Activated CD4-positive, CD25-positive, alpha-beta regulatory T cell treated with anti-CD3 and anti-CD28 coated beads, Interleukin-2, amount 50 U/mL, for 24 hours (primary cell): ENCODE measurements at places on chromosomes 16 and 17.

DNA sequence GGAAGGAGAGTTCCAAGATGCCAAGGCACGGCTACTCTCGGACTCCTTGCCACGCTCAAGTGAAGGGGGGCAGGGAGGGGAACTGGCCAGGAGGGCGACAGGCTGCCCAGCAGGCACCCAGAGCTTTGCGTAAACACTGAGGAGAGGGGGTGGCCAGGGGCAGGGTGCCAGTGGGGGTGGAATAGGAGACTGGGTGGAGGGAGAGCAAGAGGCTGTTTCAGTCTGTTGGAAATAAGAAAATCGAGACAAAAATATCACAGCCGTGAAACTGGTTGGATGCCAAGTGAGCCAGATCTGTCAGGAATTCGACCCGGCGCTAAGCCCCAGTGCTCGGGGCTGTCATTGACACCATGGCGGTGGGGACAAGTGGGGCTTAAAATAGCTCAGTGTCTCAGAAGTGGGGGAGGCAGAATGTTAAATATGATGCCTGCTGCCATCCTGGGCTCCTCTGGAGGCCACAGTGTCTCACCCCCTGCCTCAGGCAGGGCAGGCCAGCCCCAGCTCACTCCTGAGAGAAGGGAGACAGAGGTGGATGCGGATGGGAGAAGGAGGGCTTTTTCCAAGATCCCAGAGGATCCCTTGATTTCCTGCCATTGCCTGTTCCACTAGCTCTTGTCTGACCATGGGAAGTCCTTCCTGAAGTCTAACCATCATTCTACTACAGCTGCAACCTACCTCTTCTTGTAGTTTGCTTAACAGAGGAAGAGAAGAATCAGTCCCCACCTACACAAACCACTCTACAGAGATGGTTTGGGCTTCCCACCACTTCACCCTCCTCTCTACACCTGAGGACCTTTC lies 9.5 kb downstream of the PNMT start:
- no peak for ATAC-seq

- no peak for ATAC-seq
Measured at GRCh38 chr16:9443864-9444263, 352.4 kb downstream of the HAPSTR1 start.

GRCh38 chr16:67781565-67781921 lies 24.8 kb downstream of the RANBP10 start:
- peak; percentile 17 for ATAC-seq

DNA sequence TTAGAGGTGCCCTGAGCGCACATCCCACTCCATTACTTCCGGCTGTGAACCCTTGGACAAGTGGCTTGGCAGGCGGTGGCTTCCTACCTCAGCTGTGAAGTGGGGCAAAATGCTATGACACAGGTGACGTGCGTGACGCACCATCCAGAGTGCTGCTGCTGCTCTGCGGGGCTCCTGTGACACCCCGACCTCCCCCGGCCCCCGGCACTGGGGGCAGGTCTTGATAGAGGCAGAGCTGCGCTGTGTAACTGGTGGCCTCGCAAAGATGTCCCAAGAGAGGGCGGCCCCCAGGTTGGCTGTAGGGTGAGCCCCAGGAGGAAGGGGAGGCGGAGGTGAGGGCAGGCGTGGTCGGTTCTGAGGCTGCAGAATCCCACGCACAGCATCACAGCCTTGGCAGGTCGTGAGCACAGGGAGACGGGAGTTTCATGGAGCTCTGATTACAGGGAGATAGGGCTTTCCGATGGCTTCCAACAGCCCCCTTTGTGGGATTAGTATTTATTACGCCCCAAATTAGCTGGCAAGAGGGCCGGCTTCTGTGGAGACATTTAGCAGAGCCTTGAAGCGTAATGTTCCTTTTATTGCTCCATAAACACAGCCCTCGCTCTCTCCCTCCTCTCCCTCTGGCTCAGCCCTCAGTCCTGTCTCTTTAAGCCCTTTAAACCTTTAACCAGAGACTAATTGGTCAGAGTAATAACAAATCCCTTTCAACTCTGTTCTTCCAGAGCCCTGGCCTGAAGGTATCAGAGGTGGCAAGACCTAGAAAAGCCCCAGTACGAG lies 328.1 kb downstream of the C16orf95 start:
- no peak for ATAC-seq

- ATAC-seq, result no peak
Measured at GRCh38 chr17:230395-230770, 48.9 kb upstream of the DOC2B start.

GRCh38 chr17:17856386-17856785 lies 19.6 kb upstream of the SREBF1 start:
- ATAC-seq, result no peak

- no peak for ATAC-seq
Measured at GRCh38 chr16:15434079-15434424, 336 bp upstream of the BMERB1 start.

- ATAC-seq, result no peak
Measured at GRCh38 chr17:56497132-56497531, 96.4 kb upstream of the NOG start.

DNA sequence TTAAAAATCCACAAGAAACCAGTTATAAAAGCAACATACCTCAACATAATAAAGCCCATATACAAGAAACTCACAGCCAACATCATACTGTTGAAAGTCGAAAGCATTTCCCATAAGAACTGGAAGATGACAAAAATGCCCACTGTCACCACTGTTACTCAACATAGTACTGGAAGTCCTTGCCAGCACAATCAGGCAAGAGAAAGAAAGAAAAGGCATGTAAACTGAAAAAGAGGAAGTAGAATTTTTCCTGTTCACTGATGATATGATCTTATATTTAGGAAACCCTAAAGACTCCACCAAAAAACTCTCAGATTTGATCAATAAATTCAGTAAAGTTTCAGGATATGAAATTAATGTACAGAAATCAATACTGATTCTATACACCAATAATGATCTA lies 45.1 kb downstream of the AHSP start:
- ATAC-seq, result no peak

- ATAC-seq, result no peak
Measured at GRCh38 chr17:46950997-46951621, 27.9 kb downstream of the RPRML start.

GRCh38 chr16:52054326-52054725 lies 492.6 kb downstream of the TOX3 start:
- ATAC-seq, result no peak
